ENCODE measurements at places on chromosomes 1 and 21.

- no peak for DNase-seq
These were observed 99.8 kb downstream of the PTPN14 start for GRCh38 chr1:214451596-214451995.

DNA sequence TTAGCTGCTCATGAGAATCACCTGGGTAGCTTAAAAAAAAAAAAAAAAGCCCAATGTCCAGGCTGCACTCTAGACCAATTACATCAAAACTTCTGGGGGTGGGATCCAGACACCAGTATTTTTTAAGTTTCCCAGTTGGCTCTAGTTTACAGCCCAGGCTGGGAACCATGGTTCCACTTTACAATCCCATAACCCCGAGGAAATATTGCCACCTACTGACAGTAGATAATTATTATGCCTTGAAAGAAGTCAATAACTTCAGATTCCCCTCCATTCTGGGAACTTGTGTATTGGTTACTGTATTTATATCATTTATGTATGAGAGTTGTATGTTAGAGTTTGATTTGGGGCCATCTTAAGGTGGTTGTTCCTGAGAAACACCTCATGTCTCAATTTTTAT lies 100.2 kb downstream of the SPATA46 start:
- DNase-seq = peak; percentile 71

GRCh38 chr1:29974316-29974724 lies 738.0 kb downstream of the PTPRU start:
- peak; percentile 35 for DNase-seq

GRCh38 chr21:36117286-36117741 lies 17.6 kb upstream of the CBR3 start:
- no peak for DNase-seq

- no peak for DNase-seq
These were observed 13.3 kb downstream of the LDLRAD2 start for GRCh38 chr1:21825393-21825792.

DNA sequence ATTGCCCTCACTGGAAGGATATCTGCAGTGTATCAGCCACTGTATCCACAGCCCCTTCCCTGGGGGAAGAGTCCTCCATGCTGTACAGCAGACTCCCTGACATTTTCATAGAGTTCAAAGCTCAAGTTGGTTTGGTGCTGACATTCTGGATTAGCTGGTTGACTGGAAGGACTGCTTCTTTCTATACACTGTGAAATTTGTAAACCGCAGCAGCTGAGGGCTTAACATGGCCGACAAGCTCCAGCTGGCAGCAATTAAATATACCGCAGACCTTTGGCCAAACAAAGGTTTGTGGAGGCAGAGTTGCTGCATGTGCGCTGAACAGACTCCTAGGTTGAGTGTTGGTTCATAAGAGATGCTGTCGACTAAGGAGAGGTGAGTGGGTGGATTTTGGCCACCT lies 126.4 kb downstream of the DHRS3 start:
- no peak for DNase-seq

- DNase-seq = no peak
These were observed 40.5 kb upstream of the CSF3R start for GRCh38 chr1:36523230-36523495.

- peak; percentile 44 for DNase-seq
These were observed 2.0 kb downstream of the RPRD2 start for GRCh38 chr1:150365941-150366340.

DNA sequence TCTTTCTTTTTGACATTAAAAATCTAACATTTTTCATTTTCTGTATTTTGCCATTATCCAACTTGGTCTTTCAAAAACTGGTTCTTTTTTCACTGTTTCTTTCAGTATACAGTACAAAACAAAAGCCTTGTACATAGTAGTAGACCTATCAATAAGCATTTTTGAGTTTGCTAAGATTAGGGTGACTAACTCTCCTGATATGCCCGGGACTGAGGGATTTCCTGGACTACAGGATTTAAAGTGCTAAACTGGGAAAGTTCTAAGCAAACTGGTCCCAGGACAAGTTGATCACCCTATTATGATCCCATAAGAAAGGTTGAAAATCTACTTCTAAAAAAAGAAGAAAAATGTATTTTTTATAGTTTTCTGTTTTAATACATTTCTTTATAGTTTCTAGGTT lies 120.9 kb downstream of the USP25 start:
- no peak for DNase-seq

DNA sequence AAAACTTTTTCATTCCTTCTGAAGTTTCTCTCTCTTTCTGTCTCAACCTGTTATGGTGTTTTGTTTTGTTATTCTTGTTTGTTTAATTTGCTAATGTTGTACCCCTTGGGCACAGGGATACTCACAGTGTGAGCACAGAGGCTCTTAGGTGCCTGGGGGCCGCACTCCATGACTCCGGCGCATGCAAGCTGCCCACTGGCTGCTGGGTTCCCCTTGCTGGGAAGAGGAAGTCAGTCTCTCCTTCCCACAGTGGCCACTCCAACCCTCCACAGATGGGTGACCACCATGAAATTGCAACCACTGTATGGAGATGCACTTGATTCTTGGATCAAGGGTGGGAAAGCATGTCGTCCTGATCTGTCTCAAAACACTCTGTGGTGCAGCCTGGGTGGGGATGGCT lies 4.6 kb upstream of the CD1A start:
- DNase-seq = no peak

- DNase-seq = peak; percentile 36
These were observed 13.6 kb upstream of the C1orf185 start for GRCh38 chr1:51088474-51088873.

DNA sequence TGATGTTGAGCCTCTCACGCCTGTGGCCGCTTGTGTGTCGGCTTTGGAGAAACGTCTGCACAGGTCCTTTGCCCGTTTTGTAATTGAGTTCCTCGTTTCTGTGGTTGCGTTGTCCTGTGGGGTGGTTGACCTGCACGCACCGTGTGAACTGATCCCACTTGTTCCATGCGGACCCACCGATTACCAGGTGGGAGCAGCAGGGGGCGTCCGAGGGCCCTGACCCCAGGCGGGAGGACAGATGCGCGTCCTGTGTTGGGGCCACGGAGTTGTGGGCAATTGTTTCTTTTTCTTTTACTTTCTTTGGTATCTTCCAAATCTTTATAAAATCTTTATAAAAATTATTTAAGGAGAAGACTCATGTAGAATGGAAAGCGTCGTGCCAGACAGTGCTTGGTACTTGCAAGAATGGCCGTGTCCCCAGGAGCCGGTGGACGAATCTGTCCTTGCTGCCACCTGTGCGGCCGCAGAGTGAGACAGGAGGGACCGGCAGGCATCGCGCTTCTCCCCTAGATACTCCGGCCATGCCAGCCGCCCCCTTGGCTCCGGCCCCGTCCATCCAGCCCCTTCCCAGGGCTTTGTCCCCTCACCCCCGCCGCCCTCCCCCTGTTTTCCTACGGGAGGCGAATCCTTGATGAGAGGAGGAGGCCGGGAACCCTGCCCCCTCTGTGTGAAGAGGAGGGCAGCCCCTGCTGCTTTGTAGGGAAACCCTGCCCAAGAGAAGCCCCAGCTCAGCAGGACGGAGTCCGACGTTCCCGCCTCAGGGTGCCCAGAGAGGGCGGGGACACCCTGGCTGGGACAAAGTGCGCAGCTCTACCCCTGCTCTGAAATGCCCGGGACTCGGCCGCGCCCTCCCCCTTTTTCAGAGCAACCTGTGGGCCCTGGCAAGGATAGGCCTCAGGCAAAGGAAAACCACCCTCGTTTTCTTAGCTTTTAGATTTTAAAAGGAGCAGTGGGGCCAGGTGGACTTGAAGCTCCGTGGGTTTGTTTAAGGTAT lies 41.7 kb downstream of the PRKCZ start:
- peak; percentile 51 for DNase-seq

GRCh38 chr1:239805851-239806772 lies 285.6 kb upstream of the FMN2 start:
- DNase-seq = no peak

DNA sequence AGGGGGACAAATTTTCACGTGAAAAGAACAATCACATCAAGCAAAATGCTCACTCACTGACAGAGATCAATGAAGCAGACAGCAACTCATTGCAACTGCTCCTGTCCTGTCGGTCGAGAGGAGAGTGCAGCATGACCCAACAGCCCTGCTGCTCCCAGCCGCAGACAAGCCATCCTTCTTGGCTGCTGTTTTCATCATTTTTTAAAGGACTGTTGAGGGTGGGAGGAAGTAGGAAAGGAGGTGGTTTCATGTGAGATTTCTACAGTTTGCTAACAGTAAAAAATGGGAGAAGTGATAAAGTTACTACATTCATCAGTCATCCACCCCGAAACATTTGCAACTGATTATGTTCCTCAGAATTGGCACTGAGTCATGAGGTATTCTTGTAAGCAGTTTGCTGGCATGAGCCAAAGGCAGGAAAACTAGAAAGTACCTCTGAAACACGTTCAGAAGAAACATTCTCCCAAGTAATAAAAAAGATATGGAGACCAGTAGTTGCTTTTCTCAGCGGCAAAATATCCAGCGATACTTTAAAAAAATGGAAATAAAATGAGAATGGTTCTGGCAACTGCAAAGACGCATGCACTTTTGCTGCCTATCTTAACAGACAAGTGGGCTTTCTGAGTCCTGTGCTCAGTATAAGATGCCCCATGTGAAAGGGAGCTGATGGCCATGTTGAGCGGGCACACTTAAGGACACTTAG lies 72.0 kb upstream of the CLDN14 start:
- DNase-seq = no peak

DNA sequence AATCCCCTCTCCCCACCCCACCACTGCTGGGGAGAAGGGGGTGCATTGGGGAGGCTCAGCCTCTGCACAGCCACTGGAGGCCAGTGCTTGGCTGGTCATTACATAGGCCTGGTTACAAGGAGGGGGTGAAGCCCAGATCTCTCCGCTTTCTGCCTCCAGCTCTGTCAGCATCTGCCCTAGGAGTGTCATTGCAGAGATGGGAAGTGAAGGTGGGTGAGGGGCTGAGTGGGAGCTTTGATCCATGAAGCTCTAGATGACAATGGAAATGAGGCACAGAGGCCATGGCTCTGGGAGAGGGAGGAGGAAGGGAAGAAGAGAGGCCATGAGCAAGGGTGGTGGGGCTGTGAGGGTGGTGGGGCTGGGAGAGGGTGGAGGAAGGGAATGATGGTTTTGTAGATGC lies 411.6 kb downstream of the MATN1 start:
- DNase-seq = no peak

- DNase-seq = no peak
These were observed 47.1 kb downstream of the KANK4 start for GRCh38 chr1:62271948-62272728.

GRCh38 chr21:43701936-43702784 lies 16.8 kb upstream of the PDXK start:
- no peak for DNase-seq

DNA sequence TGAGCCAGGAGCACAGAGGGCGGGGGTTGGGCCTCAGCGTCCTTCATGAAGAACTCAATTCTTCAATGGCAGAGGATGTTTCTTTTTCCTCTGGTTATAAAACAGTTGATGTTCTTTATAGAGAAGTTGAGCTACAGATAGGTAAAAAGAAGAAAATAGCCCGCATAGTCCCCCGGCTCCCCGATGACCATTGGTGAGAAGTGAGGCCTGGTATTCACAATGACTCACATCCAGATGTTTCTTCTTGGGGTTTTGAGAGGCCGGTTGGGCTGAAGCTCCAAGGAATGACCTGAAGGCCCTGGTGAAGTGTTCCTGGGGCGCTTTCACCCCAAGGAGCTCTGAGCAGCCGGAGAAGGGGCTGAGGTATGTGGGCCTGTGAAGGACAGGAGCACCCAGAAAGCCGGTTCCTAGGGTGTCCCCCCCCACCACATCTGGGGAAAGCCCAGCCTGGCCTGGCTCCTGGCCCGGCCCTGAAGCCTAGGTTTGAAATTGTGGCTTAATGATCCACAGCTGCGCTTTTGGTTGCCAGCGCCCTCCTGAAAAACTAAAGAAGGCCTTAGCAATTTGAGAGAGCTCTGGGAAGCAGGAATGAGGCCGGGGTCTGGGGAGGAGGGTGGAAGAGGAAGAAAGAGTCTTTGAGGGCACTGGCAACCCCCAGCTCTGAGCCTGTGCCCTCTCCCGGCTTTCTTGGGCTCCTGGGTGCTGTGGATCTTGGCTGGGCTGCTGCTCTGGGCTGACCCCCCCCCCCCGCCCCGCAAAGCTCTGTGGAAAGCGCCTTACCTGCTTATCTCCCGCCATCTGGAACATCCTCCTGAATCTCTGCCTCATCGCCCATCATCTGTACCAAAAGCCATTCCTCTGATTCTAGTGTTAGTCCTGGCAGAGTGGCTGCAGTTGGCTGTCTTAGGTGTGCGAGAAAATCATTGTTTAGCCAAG lies 444.7 kb downstream of the CAMTA1 start:
- DNase-seq = no peak

DNA sequence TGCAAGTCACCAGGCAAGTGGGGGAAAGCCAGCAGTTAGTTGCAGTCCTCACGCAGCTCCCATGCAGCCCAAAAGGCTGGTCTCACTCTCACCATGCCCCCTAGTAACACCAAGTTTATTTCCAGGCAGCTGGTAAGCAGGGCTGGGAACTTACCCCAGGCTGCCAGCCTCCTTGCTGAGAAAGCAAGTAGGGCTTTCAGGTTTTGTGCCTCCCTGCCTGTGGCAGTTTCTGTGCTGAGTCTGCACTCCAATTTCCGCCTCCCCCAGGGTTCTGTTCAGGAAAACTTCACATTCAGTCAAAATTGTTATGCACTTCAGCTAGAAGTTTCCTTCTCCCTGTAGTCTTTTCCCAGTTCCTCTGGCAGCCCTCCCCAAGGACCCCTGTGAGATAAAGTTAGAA lies 102.0 kb upstream of the SGIP1 start:
- no peak for DNase-seq

DNA sequence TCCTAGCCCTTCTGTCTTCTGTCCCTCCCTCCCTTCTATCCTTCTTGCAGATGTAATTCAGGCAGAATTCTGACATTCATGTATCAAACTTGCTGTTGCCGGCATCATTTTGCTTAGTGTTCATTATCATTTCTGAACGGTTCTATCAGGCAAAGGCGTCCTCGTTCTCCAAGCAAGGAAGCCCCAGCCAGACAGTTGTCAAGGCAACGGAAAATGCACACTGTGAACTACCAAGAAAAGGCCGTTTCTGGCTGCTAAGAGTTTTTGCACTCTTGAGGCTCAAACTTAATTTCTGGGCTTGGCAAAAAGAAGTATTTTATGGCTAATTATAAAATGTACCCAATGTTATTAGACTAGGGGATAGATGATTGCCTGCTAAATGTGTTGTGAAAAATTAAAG lies 164.7 kb upstream of the KCNJ15 start:
- DNase-seq = no peak

- no peak for DNase-seq
These were observed 376.5 kb downstream of the LRRIQ3 start for GRCh38 chr1:73821520-73821919.

DNA sequence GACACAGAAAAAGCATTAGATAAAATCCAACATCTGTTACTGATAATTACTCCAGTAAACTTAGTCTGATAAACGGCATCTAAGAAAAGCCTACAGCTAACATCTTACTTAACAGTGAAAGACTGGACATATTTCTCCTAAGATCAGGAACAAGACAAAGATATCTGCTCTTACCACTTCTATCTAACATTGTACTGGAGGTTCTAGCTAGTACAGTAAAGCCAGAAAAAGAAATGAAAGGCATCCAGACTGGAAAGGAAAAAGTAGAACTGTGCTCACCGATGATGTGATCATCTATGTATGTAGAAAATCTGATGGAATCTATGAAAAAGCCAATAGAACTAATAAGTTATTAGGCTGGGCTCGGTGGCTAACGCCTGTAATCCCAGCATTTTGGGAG lies 21.7 kb downstream of the NEXN start:
- no peak for DNase-seq

Data from SK-MEL-5 (cell line).